ENCODE measurements at places on chromosomes 7 and 10.

DNA sequence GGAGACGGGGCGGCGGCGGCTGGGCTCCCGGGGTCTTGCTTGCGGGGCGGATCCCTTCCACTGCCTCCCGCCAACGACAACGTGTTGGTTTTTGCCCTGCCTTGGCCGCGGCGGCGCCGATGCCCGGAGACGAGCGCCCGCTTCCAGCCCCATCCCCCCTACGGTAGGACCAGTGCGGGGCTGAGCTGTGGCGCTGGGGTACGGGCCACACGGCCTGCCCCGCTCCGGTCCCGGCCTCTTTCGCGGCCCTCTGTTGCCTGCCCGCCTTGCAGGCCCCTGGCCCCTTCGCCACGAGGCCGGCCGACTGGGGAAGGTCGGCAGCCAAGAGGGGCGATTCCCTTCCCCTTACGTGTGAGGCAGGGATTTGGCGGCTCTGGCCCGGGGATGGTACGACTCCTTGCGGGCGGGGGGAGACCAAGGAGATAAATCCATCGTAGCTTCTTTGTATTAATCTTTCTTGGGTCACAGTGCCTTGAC lies 488 bp downstream of the EIF4H start:
- no peak for DNase-seq

GRCh38 chr7:9507290-9507689 lies 1073.9 kb downstream of the NXPH1 start:
- DNase-seq: no peak

DNA sequence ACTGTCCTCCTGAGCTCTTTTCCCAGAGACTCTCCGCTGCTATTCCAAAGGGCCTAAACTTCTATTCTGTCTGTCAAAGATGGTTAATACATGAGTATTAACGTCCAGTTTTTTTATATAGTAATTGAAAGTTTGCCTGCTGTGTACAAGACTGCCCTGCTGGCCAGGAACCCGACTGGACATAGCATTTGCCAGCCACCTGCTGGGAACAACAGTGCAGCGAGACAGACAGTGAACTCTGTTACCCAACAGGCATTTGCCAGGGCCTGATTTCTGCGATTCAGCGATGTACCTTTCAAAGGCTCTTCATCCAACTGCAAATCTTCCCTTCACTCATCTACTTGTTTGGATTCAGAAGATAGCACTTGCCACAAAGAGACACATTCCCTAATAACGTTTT lies 128.8 kb upstream of the SEM1 start:
- no peak for DNase-seq

DNA sequence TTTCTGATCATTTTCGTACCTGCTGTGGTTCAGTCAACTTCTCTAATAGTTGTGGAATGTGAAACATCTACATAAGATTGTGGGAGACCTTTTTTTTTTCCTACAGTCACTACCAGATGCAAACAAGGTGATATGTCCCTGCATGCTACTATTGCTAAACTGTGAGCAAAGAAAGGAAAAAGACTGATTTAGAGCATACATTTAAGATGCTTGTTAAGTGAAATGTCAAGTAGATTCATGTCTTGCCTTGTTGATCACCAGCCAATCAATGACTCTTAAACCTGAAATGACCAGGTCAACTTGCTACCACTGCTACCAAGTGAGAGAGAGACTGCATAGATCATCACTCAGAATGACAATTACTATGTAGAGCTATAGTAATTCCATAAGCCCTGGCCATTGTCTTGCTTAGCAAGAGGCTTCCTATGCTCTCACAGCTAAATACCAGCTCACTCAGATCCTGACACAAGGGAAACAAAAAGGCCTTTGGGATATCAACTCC lies 84.3 kb upstream of the SKAP2 start:
- no peak for DNase-seq

DNA sequence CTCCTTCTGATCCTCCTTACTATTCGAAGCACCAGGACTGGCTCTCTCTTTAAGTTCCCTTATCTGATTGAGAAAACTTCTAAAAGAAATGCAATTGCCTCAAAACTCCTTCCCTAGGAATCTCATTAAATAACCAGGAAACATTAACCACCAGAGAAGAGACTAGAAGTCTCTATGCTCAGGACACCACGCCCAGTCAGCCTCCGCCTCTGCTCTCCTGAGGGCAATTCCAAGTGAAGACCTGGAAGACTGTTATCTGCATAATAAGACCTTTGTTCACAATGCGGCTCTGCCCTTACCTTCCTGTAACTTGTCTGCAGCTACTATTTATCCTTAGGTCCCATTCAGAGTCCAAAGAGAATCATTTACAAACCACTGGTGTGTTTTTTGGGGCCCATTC lies 78.8 kb downstream of the ELMO1 start:
- no peak for DNase-seq

DNA sequence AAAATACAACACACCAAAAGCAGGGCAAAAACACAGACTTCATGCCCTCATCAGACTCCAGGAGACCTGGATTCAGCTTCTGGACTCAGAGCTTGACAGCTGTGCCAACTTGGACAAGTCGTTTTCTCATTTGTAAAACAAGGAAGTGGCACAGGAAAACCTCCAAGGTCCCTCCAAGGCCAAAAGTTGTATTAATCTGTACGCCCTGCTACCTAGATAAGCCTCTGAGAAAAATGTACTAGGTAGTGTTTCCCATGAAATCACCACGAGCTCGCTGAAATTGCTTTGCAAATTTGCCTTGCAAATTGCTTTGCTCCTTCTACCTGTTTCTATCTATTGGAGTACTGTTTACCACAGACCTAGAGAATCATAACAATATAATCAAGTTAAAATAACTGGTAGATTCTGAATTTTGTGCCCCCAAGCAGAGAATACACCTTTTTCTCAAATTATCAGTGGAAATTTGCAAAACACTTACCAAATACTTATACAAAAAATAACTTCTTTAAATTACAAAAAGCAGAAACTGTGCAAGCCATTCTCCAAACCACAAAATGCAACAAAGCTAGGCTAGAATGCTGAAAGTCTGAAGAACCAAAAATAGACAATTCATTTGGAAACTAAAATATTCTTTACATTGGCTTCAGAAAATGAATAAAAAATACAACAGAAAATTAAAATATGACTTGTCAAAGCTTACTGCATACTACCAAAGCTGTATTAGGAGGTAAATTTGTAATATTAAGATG lies 158.1 kb upstream of the CHST15 start:
- DNase-seq: no peak

- no peak for DNase-seq
Observed at GRCh38 chr7:3915337-3915878, 614.4 kb downstream of the SDK1 start.

GRCh38 chr10:624312-624604 lies 65.2 kb downstream of the DIP2C start:
- no peak for DNase-seq

DNA sequence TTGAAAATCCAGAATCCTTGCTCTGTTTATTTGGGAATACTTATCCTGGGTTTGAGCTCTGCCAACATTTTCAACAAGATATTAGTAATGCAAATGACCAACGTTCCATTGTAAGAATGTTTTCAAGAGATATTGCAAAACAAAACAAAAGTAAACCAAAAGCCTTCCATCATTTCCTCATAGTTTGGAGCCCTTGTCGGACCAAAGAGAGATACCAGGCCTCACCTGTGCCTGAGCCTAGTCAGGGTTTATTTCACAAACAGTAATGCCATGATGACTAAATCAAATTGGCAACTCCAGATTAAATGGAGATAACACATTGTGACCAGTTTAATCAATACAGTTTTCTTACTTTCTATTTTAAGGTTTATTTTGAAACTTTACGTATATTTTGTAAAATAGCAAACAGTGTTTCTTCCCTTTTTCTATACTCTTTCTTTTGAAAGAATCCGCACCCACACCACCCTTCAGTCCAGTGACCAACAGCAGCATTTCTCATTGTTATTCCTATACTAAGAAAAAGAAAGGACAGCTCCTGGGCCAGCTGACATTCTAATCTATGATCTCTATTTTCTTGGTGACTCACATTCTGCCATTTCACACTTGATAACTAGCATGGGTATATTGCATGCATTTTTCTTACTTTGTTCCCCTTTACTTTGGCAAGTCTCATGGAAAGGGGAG lies 168.5 kb upstream of the MEOX2 start:
- no peak for DNase-seq

DNA sequence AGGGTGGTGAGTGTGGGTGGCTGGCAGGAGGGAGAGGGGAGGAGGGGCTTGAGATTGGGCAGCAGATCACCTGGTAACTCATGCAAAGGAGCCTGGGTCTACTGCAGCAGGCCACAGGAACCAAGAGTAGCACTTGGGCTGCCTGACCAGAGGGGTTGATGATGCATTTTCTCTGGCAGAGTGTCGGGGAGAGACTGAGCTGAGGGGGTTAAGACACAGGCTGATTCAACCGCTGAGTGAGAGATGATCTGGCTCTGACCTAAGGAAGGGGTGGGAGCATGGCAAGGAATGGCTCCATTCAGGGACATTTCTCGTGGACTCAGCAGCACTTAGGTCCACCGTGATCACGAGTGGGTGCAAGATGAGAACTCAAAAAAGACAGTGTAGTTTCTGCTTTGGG lies 115.5 kb upstream of the STK17A start:
- no peak for DNase-seq

GRCh38 chr7:139798221-139798620 lies 20.4 kb upstream of the HIPK2 start:
- no peak for DNase-seq

DNA sequence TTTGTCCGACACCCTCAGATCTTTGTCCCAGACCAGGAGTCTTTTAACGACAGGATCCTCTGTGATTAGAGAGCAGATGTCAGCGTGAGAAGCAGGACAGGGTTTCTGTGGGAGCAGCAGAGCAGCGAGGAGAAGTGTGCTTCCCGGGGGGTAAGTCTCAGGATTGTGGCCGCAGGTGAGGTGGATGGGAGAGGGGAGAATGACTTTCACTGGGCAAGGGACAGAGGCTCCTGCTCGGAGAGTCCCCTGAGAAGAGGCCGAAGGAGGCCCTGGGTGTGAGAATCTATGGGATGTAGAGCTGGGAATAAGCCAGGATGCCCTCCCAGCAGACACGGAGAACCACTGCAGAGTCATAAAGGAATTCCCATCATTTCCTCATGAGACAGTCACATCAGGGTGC lies 10.4 kb upstream of the RBAK start:
- DNase-seq: no peak

DNA sequence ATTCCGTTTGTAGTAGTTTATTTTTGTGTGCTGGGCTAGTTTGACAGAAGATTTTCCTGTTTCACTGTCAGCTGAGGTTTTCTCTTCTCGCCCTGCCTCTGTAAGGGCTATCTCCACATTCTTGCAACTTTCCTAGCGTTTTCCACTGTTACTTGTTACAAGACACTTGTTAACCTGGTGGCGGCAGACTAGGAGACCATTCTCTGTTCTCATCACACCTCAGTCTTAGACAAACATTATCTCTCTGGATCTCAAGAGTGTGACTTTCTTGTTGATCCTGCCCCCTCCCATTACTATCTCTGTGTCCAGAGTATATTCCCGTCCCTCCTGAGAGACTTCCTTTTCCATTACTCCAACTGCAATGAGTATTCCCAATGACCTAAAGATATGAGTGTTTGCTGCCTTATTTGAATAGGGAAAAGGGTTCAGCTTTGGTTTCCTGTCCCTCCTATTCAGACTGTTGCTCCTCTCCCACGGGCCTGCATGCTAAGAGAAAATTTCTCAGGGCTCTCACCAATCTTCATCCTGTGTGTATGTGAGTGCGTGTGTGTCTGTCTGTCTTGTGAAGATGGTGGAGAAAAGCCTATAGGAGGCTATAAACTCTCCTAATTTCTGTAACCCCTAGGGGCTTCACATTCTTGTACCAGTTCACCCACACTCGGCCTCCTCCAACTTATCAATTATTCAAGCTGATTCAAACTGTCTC lies 722.4 kb upstream of the POT1 start:
- no peak for DNase-seq

Measured in cortex of kidney (tissue), 1 donor.